Choroid plexus epithelial cell (primary cell): ENCODE measurements at places on chromosomes 1 and 21.

DNA sequence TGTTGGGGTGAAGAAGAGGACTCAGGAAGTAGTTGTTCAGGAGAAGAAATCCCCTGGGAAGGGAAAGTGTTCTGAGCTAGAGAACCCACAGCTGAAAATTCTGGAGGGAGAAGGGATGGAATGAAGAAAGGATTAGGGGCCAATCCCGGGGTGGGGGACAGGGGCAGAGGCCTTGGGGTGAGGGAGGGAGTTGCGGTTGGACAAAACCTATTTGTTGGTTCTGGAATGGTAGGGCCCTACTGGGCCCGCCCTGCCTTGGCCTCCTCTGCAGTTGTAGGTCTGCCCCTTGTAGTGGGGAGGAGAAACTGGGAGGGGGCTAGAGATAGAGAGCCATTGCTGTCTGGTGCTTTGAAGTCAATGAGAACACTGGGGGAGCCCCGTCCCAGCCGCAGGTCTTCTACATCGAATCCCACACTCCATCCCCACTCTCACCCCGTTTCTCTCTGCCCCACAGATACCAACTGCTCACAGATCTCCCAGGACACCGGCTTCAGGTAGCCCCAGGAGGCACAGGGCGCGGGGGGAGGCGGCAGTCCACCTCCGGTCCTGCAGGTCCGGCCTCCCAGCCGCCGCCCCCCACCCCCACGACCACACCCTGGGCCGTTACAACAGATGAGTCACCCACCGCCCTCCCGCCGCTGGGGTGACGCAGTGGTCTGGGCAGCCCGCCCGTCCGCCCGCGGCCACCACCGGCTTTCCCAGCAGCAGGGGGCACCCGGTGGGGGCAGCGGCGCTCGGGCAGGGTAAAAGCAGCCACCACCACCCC is 1.1 kb downstream of the TAGLN2 start:
- DNase-seq, result peak; percentile 95

GRCh38 chr1:63322944-63323864 is 837 bp downstream of the FOXD3 start:
- peak; percentile 31 for DNase-seq

GRCh38 chr1:183069562-183070216 is 46.5 kb downstream of the LAMC1 start:
- DNase-seq, result no peak

DNA sequence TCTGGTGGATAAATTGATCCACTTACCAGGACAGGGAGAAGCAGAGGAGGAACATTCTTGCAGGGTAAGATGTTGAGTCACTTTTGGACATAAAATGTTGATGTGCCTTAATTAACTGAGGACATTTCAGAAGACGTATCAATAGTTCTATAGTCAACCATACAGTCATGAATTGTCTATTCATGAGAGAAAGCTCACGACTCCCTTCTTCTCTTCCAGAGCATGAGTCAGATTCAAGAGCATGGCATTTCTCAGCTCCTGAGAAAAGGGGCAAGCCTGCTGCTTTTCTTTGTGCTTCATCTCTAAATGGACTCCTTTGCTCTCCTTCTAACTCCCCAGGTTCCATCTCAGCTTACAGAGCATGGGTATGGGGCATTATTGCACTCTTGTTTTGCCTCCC is 55.7 kb downstream of the ADGRL4 start:
- peak; percentile 24 for DNase-seq

DNA sequence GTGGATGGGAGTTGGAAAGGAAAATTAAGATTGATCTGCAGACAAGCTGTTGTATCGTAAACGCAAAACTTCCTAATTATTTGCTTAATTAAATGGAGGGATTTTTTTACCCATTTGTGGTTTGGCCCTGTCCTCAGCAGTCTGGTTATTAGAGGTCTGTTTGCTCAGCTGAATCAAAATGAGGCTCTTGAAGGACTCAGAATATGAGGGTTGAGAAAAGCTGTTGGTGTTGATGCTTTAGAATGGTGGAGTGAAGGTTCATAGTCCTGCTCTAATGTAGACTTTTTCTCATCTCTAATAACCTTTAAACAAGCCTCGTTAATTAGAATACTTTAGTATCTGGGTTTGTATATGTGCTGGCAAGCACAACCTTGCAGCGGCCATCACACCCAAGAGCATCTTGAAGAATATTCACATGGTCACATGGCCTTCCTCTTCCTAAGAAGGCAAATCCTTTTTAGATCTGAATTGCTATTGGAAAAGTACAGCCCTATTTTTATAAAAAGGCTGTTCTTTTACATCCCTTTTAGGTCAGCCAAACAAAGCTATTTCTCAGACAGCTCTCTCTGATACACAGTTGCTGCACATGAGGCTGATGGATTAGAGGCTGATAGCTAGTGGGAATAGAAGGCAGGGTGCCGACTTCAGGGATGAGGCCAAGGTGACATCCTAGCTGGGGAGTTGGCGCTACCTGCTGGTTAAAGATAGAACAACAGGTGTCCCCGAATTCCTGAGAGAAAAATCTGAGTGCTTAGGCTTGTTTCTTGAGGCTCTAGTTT is 53.8 kb downstream of the MACF1 start:
- peak; percentile 78 for DNase-seq

DNA sequence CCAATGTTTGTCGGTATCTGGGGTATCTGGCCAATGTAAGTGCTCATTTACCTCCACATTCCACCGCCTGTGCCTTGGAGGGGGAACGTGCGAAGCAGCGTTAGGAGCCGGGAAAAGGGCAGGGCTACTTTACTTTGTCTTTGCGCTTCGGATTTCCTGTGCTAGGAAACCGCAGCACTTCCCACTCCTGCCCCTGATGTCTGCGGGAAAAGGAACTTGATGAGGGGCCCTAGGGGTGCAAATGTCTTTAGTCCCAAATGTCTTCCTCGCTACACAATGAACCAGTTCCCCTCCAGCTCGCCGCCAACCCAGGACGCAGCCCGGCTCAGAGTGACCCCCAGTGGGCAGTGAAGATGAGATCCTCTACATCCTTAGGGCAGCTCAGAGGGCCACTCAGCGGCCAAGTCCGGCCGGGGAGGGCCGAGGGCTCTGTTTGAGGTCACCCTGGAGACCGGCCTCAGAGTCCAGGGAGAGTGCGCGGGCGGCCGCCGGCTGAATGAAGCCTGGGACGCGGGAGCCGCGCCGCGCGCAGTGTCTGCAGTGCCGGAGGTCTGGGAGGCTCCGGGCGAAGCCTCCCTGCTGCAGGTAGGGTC is at the start of gene DYNLT5:
Gene DYNLT5, plus strand, starts transcription at position 460 of the 593 bp plus-strand sequence. CDS start 2,200 bp downstream, outside the sequence.
- DNase-seq, result peak; percentile 50

- peak; percentile 65 for DNase-seq
These were observed 78.6 kb upstream of the SLC44A3 start for GRCh38 chr1:94741510-94741909.

- DNase-seq, result no peak
These were observed 16.2 kb upstream of the MARK1 start for GRCh38 chr1:220511785-220512184.

- DNase-seq, result no peak
These were observed 19.8 kb upstream of the LY9 start for GRCh38 chr1:160776178-160776577.

DNA sequence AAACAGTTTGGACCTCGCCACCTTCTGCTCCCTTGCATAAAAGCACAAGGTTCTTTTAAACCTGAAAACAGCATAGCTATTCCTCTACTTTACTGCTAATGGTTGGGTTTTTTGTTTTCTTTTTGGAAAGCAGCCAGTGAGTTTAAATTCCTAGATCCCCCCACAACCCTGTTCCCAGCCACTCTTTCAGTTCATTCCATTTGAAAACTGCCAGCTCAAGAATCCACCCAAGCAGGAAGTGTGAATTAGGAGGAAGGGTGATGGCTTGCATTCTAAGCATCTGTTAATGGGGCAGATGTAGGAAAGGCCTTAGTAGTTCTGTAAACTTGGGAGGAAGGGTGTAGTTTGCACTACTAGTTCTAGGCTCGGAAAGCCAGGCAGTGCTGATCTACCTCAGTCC is 172.9 kb upstream of the HOOK1 start:
- DNase-seq, result no peak

DNA sequence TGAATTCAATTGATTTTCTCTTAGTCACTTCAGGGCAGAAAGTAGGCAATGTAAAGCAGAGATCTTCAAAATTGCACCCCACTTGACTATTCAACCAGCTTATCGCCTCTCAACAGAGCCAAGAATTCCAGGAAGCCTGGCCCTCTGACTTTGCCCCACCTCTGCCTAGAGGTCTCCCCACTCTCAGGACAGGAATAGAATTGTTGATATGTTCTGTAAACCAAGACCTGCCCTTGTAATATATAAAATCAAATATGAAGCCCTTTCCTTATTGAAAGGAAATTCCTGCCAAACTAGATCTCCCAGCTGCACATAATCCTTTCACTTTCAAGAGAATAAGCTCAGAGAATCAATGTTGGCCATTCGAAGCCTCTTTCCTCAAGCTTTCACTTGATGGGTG is 116.1 kb upstream of the DPT start:
- no peak for DNase-seq
